ENCODE measurements at places on chromosomes 4 and X. TPM values are rescaled to one million over a fixed set of nuclear protein-coding genes. Genes with fewer than 3 reads are reported as not detected.

Gene TACR3
- total RNA-seq: not detected

Gene TMEM131L
- total RNA-seq: 11.6 TPM

Gene MSX1
- total RNA-seq: 2.7 TPM

Gene IBSP
- not detected for total RNA-seq

Gene APLN
- total RNA-seq: 12.7 TPM

Gene NXT2
- 1.7 TPM for total RNA-seq

Gene FGFR3
- total RNA-seq: 4.4 TPM

Gene HSFX4
- not detected for total RNA-seq

DNA sequence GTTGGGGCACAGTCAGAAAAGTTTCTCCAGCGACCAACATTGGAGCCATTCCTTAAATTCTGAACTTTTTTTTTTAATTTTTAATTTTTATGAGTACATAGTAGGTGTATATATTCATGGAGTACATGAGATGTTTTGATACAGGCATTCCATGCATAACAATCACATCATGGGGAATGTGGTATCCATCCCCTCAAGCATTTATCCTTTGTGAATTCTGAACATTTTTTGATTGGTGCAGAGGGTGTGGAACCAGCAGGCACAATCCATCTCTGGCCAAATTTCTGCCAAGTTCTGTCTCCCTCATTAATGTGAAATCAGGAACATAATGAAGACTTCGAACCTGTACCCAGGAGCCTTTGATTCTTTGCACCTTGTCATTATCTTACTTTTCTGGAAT is 267.0 kb downstream of the FRMPD4 start:
- no peak for DNase-seq

- DNase-seq: no peak
These were observed 27.7 kb downstream of the FGF5 start for GRCh38 chr4:80294206-80294605.

DNA sequence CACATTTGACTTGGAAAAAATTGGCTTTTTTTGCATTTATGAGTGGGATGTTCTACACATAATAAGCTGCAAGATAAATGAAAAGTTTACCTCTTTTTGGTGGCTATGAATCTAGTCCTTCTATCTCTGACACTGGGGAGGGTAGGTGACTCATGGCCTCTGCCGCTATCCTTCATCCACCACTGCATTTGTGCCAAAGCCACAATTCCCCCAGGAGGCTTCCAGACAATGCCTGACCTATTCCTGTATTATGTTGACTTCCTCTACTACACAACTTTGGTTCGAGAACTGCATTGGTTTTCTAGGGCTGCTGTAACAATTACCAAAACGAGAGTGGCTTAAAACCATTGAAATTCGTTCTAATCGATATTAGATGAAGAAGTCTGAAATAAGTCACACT is 245.6 kb downstream of the TRAM1L1 start:
- no peak for DNase-seq

GRCh38 chrX:23554304-23554703 is 113.0 kb upstream of the PRDX4 start:
- DNase-seq: no peak

GRCh38 chr4:152996111-152996571 is 60.0 kb downstream of the FHDC1 start:
- no peak for DNase-seq

GRCh38 chr4:35975617-35976355 is 268.5 kb downstream of the ARAP2 start:
- DNase-seq: no peak

DNA sequence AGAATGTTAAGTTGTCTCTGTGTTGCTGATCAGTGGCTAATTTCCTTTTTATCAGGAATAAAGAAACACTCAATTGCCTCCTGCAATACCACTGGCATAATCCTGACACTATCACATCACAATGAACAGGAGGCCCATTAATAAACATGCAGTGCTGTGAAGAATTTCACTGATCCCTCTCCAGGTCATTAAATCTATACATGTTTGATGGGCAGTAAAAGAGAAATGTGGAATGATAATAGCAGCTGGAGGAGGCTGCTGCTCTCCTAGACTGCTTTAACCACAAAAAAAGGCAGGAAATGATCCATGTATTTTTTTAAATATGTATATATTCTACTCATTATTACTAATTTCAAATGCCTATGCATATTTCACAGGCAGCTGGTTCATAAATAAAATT is 202.1 kb downstream of the CENPC start:
- DNase-seq: no peak

- no peak for DNase-seq
These were observed 14.5 kb downstream of the CLCN4 start for GRCh38 chrX:10171249-10171648.

DNA sequence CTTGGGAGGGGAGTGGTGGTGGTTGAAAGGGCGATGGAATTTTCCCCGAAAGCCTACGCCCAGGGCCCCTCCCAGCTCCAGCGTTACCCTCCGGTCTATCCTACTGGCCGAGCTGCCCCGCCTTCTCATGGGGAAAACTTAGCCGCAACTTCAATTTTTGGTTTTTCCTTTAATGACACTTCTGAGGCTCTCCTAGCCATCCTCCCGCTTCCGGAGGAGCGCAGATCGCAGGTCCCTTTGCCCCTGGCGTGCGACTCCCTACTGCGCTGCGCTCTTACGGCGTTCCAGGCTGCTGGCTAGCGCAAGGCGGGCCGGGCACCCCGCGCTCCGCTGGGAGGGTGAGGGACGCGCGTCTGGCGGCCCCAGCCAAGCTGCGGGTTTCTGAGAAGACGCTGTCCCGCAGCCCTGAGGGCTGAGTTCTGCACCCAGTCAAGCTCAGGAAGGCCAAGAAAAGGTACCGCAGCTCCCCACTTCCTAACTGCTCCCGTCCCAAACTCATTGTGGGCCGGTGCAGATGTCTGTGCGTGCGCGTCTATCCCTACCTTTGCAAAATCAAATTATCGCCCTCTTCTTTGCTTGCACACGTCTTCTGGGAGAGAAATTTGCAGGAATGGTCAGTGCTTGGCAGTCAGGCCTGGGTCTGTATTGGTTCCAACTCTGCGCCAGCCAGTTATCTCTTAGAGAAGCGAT is 533 bp downstream of the IL15 start:
- peak; percentile 37 for DNase-seq

DNA sequence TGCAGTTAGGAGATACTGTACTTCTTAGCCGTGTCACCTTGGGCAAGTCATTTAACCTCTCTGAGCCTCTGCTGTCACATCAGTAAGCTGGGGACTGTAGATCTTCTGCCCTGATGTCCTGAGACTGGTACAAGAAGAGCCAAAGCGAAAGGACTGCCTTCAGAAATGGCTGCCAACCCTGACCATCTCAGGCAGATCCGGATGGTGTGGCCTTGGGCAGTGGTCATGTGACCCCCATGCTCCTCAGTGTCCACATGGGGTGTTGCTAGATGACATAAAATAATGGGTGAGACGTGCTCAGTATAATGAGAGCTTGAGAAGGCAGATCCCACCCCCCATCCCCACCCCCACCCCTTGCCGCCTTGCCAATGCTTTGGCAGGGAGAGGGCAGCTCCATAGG is 60.4 kb upstream of the MTM1 start:
- no peak for DNase-seq

GRCh38 chr4:76105652-76106051 is 31.1 kb downstream of the ART3 start:
- peak; percentile 15 for DNase-seq

DNA sequence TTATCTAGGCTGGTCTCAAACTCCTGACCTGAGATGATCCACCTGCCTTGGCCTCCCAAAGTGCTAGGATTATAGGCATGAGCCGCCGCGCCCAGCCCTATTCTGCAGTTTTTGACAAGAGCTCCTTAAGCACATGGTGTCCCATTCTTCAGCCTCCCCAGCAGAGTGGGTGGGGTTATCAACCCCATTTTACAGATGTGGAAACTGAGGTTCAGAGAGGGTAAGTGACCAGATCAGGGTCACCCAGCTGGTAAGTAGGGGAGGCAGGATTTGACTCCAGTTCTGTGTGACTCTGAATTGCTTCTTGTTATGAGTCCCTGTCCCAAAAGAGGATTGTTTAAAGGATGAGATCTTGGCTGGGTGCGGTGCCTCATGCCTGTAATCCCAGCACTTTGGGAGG is 14.5 kb downstream of the MAN2B2 start:
- no peak for DNase-seq

DNA sequence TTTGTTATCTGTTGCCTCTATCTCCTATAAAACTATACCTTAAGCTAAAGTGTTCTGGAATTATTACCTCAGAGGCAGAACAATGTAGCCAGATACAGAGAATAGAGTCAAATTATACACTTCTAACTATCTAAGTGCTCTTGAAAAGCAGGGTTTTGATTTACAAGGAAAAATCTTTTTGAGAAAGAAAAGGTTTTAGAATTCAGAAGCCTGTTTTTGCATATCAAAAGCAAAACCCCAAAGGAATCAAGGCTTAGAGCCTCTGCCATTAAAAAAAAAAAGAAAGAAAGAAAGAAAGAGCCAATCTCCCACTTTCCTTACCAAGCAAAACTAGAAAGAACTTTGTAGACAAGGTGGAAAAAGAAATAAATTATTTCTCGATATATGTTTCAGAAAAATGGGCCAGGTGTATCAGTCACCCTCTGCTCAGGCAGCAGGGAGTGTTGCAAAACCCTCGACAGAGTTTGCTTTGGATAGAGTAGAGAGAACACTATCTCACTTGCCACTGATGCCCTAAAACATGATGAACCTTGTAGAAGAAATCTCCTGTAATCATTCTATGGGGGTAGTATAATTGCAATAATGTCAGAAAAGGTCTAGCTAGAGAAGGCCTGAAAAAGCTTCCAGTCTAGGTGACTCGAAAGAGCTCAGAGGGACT is 318.3 kb downstream of the PCDH10 start:
- DNase-seq: no peak

DNA sequence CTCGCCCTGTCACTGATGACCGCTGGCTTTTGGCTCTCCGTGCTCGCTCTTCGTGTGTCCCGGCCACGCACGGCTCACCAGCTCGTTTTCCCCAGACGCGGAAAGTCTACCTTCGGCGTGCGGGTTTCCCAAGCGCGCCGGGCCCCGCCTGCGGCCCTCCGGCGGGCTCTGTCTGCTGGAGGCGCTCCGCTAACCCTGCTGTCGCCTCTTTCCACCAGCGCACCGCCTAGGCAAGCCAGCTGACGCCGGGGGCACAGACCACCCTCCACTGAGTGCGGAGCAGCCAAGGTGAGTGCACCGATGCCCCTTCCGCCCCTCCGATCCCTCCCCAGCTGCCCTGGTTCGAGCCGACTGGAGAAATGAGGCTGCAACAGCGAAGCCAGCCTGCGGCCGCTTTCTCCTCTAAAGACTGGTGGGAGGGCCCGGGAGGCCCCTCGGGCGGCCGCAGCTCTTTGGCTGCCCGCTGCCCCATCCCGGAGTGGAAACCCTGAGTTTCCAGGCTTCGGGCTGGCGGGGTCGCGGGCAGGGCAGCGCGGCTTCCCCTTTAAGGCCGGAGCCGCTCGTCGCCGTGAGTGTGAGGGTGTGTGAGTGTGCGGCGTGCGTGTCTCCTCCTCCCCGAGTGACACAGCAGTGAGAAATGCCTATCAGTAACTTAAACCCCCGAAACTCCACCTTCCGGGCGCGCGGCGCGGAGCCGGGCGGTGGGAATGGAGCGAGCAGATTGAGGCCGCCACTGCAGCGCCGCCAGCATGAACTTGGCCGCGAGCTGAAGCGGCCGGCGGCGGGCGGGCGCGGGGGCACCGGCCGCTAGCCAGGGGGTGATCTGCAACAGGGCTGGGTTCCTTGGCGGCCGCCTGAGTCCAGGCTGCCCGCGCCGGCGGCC is at the start of gene MAMLD1:
Gene MAMLD1 (plus strand): TSS at position 719 of the 883 bp plus-strand sequence. CDS start 82,200 bp downstream, outside the sequence.
- peak; percentile 80 for DNase-seq

DNA sequence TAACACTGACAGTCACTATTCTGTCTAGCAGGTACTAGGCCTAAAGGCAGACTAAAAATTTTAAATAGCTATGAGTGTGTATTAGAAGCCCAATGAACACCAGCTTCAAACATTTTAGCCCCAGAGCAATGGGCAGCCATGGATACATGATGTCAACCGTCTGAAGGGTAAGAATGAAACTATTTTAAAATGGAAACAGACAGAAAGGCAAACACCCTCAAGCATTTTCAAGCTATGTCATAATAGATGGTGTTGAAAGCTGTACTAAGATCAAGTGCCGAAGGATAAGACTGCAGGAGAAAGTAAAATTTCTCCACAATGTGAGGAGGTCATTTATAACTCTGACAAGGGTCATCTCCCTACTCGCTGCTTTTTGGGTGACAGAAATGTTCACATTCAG is 225.0 kb downstream of the COL25A1 start:
- DNase-seq: no peak

GRCh38 chrX:143664302-143664701 is 28.4 kb upstream of the SLITRK4 start:
- no peak for DNase-seq

GRCh38 chrX:46257451-46257879 is 287.8 kb downstream of the ZNF674 start:
- DNase-seq: no peak

DNA sequence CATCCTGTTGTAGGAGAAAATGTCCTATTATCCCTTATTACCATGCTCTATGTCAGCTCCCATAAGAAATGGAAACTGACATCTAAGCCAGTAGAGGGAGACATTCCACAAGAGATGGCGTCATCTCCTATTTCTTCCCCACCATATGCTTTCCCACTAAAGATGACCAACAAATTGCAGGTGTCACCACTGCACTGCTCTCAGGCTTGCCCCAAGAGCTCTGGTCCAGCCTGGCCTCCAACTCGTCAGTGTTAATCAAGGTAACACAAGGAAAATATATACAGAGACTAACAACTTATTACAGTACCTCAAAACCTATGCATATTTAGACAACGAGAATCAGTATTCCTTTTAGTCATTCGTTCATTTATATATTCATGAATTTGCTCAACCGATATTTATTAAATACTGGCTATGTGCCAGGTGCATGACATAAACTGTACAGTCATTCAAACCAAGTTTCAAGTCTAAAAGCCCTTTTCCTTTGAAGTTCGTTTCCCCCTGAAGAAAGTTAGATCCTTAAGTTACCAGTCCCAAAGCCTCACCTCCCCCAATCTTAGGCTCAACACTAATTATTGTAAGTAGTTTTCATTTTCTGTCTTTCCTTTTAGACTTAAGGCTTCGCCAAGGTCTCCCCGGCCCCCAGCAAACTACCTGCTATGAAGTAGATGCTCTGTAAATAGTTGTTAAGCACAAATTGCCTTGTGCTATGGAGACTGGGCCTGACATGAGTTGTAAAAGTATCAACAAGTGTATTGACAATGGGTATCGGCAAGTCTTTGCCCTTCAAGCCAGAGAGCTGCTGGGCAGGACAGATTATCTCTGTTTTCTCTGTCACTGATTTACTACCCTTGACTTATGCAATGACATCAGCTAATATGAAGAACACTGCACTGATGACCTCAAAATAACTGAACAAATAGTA is 3.1 kb upstream of the FGB start:
- no peak for DNase-seq

- DNase-seq: no peak
These were observed 871.3 kb downstream of the RAB28 start for GRCh38 chr4:12612876-12613275.
